Caco-2 (cell line): ENCODE measurements at places on chromosomes 1 and 21. TPM values are rescaled to one million over a fixed set of nuclear protein-coding genes. Genes with fewer than 3 reads are reported as not detected.

DNA sequence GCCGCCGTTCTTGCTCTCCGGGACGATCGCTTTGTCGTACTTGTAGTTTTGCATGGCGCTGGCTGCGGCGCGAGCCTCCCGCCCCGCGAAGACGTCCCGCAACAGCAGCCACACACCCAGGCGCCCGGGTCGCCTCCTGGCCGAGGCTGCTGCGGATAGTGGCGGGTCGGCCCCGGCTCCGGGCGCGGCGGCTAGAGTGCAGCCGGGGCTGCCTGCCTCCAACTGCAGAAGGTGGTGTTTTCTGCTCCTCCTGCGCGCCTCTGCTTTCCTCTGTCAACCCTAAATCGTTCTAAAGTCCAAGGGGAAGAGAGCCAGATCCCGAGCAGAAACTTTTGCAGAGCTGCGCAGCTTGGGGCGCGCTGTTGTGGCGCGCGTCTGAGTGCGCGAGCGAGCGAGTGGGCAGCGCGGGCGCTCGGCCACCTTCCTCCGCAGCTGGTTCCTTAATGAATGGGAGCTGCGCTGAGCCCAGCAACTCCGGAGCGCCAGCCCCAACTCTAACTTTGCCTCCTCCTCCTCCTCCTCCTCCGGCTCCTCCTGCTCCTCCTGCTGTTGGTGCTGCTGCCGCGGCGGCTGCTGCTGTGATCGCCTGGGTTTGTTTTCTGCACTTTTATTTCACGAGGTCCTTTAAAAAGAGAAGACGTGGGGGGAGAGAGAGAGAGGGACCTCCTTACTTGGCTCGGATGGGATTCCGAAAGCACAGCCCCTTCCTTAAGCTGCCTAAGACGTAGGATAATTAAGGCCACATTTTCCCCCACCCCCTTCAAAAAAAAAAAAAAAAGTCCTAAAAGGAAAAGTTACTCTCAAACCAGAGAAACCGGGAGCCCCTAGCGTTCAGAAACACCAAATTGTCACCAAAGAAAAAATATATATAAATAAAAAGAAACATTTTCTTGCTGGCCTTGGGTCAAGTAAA is at the start of gene PLPP3:
TSS of gene PLPP3 (minus strand) at position 601 of the 913 bp plus-strand sequence. CDS start at position 54, 547 bp downstream.
- no peaks in the 10 kb centered on the region for H3K27me3 ChIP-seq
- peak within 1 kb of the TSS; percentile 76 for H3K4me3 ChIP-seq
- H3K36me3 ChIP-seq, result no peaks in the 10 kb centered on the region
- peak; percentile 80 for DNase-seq
- H3K27ac ChIP-seq, result peak within 1 kb of the TSS; percentile 97

DNA sequence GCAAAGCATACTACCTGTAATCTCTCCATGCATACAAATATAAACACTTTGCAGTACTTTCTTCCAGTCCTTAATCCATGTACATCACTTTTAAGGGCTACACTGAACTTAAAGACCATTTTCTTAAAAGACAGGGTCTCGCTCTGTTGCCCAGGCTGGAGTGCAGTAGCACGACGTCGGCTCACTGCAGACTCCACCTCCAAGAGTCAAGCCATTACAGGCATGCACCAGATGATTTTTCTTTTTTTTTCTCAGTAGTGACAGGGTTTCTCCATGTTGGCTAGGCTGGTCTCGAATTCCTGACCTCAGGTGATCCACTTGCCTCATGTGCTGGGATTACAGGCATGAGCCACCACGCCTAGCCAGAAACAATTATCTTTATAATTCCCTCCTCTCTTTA is 22.9 kb downstream of the PUM1 start:
- H3K4me1 ChIP-seq, result no peaks in the 10 kb centered on the region
- no peak overlapping the region for H3K4me3 ChIP-seq
- H3K27me3 ChIP-seq, result no peaks in the 10 kb centered on the region

DNA sequence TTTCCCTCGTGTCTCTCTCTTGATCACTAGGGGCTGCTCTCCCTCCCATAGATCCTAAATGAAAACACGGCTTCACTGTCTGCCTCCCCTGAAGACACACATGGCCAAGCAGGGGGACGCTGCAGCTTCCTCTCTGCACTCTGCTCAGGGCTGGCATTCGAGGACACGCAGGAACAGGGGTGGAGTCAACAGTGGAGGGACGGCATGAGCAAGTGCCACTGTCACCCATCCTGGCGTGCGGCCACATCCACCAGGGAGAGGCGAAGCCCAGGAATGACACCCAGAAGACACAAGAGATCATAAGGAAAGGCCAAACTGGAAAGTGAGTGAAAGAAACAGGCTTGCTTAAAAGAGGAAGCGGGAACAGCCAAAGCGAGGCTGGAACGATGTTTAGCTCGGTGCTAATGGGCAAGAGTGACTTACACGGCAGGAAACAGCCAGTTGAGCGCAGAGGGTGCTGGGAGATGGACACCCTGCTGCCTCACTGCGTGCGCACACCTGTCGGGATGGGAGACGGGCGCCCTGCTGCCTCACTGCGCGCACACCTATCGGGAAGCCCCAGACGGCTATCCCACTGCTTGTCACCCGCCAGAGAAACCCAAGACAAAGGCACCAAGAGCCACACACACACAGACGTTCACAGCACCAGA is 13.6 kb upstream of the C1QTNF12 start:
- no peaks in the 10 kb centered on the region for H3K4me1 ChIP-seq
- no peak overlapping the region for H3K27ac ChIP-seq
- no peak for DNase-seq
- H3K27me3 ChIP-seq, result no peaks in the 10 kb centered on the region
- no peak overlapping the region for H3K4me3 ChIP-seq

MMEL1 gene
- total RNA-seq, result not detected in 2 replicates

- DNase-seq, result no peak
- H3K27ac ChIP-seq, result no peak overlapping the region
- H3K36me3 ChIP-seq, result no peaks in the 10 kb centered on the region
- H3K27me3 ChIP-seq, result no peaks in the 10 kb centered on the region
Measured at GRCh38 chr1:242784084-242784483, 259.6 kb upstream of the PLD5 start.

SMPDL3B gene
- total RNA-seq, result 11.3 and 11.7 TPM in 2 replicates

DNA sequence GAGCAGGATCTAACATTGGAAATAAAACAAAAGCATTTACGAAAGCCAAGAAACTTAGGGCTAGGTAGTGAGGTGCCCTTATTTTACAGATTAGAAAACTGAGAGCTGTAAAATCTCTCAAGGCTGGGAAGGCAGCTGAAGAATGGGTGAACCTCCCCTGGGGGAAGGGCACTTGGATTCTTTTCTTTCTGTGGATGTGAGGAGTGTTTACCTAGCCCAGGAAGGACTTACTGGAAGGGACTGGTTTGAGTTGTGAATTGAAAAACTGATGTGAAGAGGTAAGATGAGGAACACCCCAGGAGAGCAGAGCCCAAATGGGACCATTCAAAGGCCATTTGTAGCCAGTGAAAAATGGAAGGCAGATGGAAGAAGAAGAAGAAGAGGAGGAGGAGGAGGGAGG is 74.7 kb upstream of the NGF start:
- H3K27ac ChIP-seq, result no peak overlapping the region
- H3K36me3 ChIP-seq, result no peaks in the 10 kb centered on the region
- no peak overlapping the region for H3K4me3 ChIP-seq
- DNase-seq, result no peak
- no peaks in the 10 kb centered on the region for H3K4me1 ChIP-seq
- no peaks in the 10 kb centered on the region for H3K27me3 ChIP-seq

DNA sequence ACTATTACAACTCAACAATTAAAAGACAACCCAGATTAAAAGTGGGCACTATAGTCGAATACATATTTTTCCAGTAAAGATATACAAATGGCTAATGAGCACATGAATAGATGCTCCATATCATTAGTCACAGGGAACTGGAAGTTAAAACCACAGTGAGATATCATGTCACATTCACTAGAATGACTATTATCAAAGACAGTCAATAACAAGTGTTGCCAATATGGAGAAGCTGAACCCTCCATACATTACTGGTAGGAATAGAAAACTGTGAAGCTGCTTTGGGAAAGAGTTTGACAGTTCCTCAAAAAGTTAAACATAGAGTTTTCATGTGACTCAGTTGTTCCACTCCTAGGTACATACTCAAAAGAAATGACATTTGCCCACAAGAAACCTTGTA is 30.6 kb upstream of the MRPS6 start:
- peaks cover 5% of the 10 kb centered on the region; the same call in 1 of the 2 replicates for H3K4me1 ChIP-seq
- H3K27ac ChIP-seq, result no peak overlapping the region
- no peak overlapping the region for H3K4me3 ChIP-seq

DNA sequence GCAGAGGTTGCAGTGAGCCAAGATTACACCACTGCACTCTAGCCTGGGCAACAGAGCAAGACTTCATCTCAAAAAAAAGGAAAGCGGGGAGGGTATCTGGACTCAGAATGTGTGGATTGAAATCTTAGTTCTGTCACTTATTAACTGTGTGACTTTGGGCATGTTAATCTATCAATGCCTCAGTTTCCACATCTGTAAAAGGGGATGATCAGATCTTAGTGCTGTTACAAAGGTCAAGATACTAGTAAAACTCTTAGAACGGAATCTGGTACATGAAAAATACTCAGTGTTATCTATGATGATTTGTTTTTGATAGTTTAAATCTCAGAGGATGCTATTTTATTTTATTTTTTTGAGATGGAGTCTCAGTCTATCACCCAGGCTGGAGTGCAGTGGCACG is 10.5 kb downstream of the FAM76A start:
- DNase-seq, result no peak
- no peak overlapping the region for H3K27ac ChIP-seq
- no peaks in the 10 kb centered on the region for H3K36me3 ChIP-seq
- no peaks in the 10 kb centered on the region for H3K27me3 ChIP-seq
- no peaks in the 10 kb centered on the region for H3K4me1 ChIP-seq
- H3K4me3 ChIP-seq, result no peak overlapping the region

SLC44A5 gene
- 12.0 and 13.6 TPM in 2 replicates for total RNA-seq

- H3K27ac ChIP-seq, result no peak overlapping the region
- no peak overlapping the region for H3K4me3 ChIP-seq
- H3K4me1 ChIP-seq, result no peaks in the 10 kb centered on the region
- no peaks in the 10 kb centered on the region for H3K36me3 ChIP-seq
- H3K27me3 ChIP-seq, result no peaks in the 10 kb centered on the region
- DNase-seq, result no peak
Measured at GRCh38 chr1:233998891-233999290, 94.4 kb downstream of the SLC35F3 start.

DNA sequence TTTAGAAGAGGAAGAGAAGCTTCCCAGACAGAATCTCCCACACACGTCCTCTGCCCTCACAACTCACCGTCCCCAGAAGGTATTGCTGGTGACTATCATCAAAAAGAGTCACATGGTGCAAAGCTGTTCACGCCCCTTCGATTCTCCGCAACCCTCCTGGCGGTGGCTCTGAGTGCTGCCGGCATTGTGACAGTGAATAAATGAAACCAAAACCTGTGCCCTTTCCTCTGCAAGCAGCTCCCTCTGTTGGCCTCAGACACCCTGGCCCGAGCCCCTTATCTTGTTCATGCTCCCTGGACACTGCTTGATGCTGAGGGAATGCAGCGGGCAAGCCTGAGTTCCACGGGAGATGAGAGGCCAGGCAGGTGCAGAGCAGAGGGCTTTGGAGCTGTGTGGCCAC is 510.3 kb downstream of the NPHP4 start:
- H3K4me1 ChIP-seq, result no peaks in the 10 kb centered on the region
- peak; percentile 1 for DNase-seq
- H3K4me3 ChIP-seq, result no peak overlapping the region
- H3K36me3 ChIP-seq, result no peaks in the 10 kb centered on the region
- no peaks in the 10 kb centered on the region for H3K27me3 ChIP-seq

- H3K4me1 ChIP-seq, result peaks cover 10% of the 10 kb centered on the region; the same call in 1 of the 2 replicates
- H3K4me3 ChIP-seq, result no peak overlapping the region
- H3K27ac ChIP-seq, result peak overlapping the region; percentile 7
- H3K27me3 ChIP-seq, result no peaks in the 10 kb centered on the region
- DNase-seq, result peak; percentile 13
Measured at GRCh38 chr1:219518168-219518906, 94.6 kb downstream of the ZC3H11B start.

- peak overlapping the region; percentile 14 for H3K27ac ChIP-seq
- H3K4me1 ChIP-seq, result no peaks in the 10 kb centered on the region
- DNase-seq, result no peak
- H3K36me3 ChIP-seq, result no peaks in the 10 kb centered on the region
- H3K4me3 ChIP-seq, result no peak overlapping the region
Measured at GRCh38 chr1:227127891-227128290, 187.8 kb downstream of the COQ8A start.

GRCh38 chr1:176847052-176847451 is 317.5 kb downstream of the ASTN1 start:
- no peaks in the 10 kb centered on the region for H3K4me1 ChIP-seq
- H3K27me3 ChIP-seq, result no peaks in the 10 kb centered on the region
- no peaks in the 10 kb centered on the region for H3K36me3 ChIP-seq
- no peak overlapping the region for H3K4me3 ChIP-seq
- H3K27ac ChIP-seq, result no peak overlapping the region
- DNase-seq, result no peak

DNA sequence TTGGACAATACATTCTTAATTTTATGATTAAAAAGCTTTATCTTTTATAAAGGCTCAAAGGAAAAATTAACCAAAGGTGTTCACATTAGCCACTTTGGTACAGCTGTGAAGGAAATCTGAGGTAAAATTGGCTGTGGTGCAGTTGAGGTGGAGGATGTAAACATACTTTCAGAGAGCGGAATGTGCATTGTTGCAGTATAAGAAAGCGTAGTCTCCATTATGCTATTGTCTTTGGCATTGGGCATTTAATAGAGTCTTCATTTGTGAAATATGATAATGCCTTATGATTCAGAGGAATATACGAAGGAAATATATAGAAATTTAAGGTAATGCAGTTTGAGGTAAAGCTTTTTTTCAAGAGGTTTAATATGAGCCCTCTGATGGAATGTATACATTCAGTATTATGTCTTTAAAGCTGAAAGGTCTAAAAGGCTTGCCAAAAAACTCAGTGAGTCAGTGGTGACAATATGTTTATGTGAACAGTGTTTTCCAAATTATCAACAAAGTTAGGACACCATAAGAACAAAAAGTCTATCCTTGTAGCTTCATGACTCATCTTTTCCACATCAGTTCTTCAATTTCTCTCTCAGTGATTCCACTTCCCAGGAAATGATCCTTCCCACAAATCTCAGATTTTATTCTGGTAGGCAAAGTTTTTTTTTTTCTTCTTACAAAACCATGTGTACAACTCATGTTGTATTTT is 26.9 kb upstream of the DDR2 start:
- H3K27ac ChIP-seq, result no peak overlapping the region
- no peaks in the 10 kb centered on the region; the same call in 1 of the 2 replicates for H3K36me3 ChIP-seq
- H3K4me1 ChIP-seq, result no peaks in the 10 kb centered on the region
- H3K4me3 ChIP-seq, result no peak overlapping the region
